Stimulated activated CD8-positive, alpha-beta memory T cell treated with anti-CD3 and anti-CD28 coated beads, Interleukin-15, amount 100 ng/mL, for 24 hours (primary cell): ENCODE measurements at places on chromosomes 6 and 20.

DNA sequence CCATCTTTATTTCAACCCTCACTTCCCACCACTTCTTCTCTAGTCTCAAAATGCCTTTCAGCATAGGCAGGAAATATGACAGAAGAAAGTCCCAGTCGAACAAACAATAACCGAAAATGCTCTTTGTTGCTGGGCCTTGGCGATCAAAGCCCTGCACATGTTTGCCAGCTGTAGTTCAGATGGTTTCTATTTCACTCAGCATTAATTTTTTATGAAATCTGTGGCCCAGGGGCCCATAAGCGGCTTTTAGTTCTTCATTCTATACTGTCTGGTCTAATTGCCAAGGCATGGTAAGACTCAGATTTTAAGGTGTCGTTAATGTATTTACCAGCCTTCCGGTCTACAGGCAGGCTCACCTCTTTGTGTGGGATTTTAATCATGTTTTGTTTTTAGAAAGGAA, 10.9 kb upstream of the F13A1 start:
- DNase-seq, result no peak

DNA sequence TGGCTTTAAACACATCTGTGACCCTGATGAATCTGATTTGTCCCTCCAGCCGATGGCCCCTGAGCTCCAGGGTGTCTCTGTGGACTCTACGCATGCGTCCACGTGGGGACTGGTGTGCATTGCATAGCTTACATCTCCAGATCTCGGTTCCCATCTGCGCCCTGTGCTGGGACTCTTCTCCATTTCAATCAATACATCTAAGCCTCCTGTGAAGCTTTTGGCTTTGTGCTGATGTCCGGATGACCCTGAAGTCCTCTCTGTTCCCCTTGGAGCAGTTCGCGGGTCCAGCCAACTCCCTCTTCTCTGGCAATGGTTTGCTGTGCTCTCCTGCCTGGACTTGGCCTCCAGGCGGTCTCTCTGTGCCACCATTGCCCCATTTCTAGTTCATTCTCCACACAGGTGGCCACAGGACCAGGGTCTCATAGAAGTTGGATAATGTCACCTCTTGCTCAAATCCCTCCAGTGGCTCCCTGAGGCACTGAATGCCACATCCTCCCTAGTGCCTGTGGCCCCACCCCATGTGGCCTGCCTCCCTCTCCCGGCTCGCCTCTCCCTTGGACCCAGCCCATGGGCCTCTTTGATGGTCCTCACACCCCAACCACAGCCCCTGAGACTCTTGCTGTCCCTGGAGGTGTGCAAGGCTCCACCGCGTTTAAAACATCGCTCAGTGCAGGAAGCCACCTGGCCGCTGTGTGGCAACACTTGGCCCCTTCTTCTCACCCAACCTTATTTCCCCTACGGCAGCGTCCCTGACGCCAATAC, 155.4 kb downstream of the SYCP2 start:
- DNase-seq, result no peak

DNA sequence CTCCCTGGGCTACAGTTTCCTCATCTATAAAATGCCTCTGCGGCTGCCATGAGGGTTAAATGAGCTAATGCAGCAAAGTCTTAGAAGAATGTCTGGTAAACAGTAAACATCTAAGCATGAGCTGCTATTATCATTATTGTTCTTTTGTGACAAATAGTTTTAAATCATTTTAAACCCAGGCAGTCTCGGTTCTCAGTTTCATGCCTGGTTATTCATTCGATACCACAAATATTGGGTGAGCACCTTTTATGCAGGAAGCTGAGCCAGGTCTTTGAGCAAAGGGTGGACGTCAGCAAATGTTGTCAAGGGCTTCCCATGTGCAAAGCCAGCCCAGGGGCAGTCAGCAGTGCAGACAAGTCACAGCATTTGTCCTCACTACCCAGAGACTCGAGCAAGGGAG, 128.7 kb downstream of the NFATC2 start:
- DNase-seq, result no peak

DNA sequence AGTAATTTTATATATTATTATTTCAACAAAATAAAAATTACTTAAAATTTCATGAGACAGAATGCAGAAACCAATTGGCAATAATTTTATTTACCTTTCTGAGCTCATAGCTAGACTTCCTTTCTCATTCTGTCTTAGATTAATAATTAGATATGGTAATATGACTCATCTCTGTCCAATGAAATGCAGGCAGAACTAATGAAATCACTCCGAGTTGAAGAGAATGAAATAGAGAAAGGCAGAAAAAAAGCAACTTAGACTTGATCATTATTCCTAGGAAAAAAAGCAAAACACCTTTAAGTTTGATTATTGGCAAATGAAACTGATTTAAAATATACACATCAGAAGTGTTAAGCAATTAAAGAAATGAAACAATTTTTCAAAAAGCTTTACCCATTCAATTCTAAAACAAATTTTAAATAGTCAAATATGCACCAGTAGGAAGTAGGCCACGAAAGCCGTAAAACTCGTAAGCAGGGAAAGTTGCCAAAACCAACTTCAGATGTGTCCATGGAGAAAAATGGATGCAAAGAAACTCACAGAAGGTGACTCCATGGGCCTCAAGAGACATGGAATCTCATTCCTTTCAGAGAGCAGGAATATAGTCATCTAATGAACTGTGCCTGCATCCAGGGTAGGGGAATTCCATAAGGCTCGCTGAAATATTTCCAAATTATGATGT, 293.8 kb upstream of the RGS17 start:
- no peak for DNase-seq

GRCh38 chr6:43667245-43668150, 20.1 kb downstream of the MRPS18A start:
- DNase-seq, result peak; percentile 69

- DNase-seq, result no peak
Measured at GRCh38 chr6:170122651-170123050, 168.2 kb downstream of the DLL1 start.

GRCh38 chr20:61930776-61931475, 134.8 kb downstream of the TAF4 start:
- DNase-seq, result no peak

GRCh38 chr6:30453508-30454116, 35.7 kb upstream of the HLA-E start:
- peak; percentile 72 for DNase-seq

DNA sequence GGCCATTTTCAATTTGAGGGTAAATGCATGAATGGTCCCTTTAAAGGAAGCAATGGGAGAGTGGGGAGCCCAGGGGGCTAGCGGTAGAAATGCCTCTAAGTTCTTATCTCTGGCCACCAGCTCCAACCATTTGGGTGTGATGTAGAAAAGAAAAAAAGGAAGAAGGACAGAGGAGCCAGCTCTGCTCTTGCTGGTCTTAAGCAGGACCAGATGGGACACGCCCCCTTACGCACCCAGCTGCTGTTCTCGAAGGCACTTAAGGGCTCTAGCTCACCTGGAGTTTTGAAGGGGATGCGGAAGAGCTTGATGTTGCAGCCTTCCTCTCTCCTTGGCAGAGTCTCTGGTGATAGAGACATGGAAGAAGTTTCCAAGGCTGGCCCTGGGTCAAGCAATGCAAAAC, 59.5 kb upstream of the RNF144B start:
- no peak for DNase-seq

DNA sequence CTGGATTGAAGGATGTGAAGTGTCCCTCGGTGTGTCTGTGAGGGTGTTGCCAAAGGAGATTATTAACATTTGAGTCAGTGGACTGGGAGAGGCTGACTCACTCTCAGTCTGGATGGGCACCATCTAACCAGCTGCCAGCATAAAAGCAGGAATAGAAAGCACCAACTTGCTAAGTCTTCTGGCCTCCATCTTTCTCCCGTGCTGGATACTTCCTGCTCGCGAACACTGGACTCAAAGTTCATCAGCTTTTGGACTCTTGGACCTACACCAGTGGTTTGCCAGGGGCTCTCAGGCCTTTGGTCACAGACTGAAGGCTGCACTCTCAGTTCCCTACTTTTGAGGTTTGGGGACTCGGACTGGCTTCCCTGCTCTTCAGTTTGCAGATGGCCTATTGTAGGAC, 220.3 kb upstream of the LRFN2 start:
- DNase-seq, result no peak

DNA sequence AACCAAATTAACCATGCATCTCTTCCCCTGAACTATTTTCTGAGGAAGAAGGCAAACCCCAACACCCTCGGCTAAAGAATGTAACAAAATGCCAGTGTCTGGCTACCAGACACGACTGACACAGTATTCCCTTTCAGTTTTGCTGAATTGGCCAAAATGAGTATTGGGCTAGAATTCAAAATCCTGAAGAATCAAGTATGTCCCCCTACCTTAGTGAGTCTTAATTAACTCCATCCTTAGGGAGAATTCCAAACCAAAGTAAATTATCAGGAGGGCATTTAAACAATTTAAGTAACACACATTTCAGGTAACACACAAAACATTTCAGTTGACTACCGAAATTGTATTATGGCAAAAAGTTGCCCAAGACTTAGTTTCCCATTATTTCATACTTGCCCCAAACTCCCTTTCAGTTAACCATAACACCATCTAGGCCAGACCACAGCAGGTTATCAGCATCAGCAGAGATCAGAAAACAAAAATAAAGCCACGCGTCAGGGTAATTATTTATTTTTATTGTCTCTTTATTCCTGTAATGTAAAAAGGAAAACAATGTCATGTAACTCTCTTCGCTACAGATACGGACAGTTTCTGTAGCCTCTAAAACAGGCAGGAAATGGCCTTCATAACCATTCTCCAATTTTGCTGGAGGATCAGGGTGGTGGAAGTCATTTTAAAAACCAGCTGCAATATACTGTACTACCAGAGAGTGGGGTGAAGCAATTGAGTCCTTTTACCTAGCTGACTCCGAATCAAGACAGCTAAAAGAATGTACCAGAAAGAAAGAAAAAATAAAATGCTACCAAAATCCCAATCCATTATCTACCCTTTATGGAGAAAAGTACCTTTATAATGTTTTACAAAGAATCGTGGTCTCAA, 1.9 kb downstream of the SNX5 start:
- DNase-seq, result no peak
